Lower leg skin (tissue), 4 donors: ENCODE measurements at places on chromosomes 1 and 21. TPM values are rescaled to one million over a fixed set of nuclear protein-coding genes. Genes with fewer than 3 reads are reported as not detected.

- DNase-seq, result no peak
These were observed 238.2 kb upstream of the SGIP1 start for GRCh38 chr1:66295803-66296202.

- DNase-seq, result no peak
These were observed 365.4 kb downstream of the LTN1 start for GRCh38 chr21:28627261-28627660.

The CTSK gene
- 107 TPM for total RNA-seq

The MCOLN3 gene
- 4.2 TPM for total RNA-seq

DNA sequence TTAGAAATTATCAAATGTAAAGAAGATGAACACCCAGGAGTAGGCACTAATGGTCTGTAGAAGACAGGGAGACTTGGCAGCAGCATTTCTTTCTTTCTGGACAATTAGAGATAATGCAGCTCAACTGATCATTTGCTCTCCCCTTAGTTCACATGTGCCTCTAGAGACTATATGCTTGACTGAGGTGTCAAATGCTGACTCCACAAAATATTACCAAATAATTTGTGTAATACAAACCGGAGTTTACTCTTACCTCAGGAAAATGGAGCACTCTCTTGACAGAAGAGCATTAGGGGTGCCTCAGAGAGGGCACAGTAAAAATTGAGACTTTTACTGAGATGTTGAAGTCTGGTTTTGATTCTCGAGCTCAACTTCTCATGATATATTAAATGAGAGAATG, 131.8 kb downstream of the ATP6V1G3 start:
- no peak for DNase-seq

DNA sequence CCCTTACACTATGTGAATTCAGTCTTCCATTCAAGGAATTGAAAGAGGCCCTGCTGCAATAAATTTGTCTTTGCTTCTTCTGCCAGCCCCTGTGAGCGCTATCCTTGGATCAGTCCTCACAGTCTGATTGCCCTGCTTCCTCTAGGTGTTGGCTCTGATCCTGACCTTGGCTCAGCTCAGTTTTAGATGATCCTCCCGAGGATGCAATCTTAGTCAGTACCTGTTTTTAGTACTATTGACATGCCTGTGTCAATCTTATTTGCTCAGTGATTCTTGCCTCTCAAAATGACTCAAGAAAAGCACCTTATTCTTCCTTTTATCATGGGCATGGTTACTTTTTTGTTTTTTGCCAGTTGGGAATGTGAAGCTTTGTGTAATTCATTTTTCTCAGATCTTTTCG, 101.4 kb upstream of the KCNK1 start:
- DNase-seq, result no peak

- DNase-seq, result no peak
These were observed 37.9 kb upstream of the PTPRF start for GRCh38 chr1:43492826-43493225.

DNA sequence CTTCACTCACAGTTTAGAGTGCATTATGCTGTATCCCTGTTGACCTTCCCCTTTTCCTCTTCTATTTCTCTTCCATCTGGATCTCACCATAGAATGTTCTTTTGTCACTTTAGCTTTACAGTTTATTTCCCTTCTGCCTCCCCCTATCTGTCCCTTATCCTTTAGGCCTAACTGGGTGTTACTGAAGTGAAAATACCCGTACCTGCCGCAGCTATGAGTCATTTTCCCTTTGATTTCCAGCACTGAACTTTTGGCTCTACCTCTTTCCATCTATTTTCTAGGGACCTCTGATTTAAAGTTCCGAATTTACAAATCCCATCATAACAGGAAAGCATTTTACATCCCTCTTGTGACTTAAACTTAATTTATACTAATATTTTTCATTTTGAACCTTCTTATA, 19.7 kb downstream of the ITSN1 start:
- DNase-seq, result no peak

DNA sequence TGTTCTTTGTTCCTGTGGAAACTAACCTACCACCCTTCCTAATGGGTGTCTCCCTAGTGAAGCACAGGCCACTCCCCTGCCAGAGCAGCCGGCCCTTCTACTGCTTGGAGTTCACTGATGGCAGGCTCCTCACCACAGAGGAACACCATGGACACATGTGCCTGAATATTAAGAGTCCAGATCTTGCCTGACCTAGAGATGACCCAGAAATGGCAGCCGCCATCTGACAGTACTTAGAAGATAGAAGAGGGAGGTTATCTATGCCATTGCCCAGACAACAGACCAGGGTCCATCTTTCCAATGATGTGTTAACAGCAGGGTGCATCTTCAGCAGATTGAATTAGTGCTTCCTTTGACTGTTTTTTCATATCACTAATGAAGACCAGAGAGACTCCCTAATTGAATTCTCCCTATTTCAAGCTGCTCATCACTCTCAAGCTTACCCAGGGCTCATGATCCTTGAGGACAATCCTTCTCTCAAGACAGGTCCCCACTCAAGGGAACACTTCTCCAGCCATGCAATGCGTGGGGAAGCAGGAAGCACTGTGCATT, 59.8 kb downstream of the PLEKHA6 start:
- DNase-seq, result no peak

GRCh38 chr21:31732597-31733550, 956 bp upstream of the SCAF4 start:
- no peak for DNase-seq

The OR2M3 gene
- total RNA-seq, result not detected

DNA sequence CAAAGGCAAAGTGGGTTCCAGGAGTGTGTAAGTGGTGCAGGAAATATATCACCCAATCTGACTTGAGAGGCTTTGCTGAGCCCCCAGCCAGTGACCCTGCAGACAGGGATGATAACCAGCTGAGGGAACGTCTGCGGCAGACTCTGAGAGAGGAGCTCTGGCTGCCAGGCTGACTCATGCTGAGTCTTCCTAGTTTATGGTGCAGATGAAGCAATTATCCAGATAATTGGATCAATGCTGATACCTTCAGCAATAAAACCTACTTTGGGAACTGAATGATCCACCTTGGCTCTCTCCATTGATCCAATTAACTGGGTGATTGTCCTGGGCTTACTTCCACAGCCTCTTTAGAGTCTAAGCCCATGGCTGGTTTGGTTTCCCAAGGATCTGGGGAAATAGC, 7.3 kb downstream of the C8B start:
- no peak for DNase-seq

The KRTAP13-2 gene
- total RNA-seq, result not detected

The DDOST gene
- 86.4 TPM for total RNA-seq

DNA sequence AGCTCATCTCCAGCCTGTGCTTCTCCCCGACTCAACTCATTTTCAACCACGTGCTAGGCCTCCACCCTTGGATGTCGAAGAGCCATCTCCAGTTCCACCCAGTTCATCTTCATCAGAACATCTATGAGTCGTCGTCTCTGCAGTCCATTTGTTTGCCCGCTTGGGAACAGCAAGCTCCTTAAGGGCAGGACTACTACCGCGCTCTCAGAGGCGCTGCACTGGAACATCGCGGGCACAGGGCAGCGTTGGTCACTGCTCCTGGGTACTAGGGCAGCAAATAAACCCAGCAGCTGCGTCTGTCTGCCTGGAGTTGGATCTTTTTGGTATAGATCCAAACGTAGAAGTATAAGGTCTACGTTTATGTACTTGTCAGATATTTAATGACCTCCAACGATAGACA, 478 bp upstream of the PRDM2 start:
- no peak for DNase-seq

GRCh38 chr1:99829269-99829668, 20.9 kb upstream of the AGL start:
- DNase-seq, result no peak

The GPR161 gene
- 5.9 TPM for total RNA-seq

The DISP3 gene
- total RNA-seq, result not detected

DNA sequence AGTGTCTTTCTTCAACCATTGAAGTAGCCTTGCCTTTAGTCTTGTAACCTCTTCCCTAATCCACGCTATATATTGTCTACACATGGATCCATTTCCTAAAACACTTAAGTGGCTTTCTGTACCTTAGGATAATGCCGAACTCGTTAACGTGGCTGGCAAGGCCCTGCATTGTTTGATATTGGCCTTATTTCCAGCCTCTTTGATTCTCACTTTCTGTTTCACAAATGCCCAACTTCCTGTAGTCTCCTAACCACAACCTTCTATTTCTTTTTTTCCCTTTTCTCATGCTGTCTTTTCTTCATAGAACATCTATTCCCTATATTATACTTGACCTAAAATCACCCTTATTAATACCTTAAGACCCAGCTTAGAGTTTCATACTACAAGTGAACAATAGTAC, 536.0 kb downstream of the LMO4 start:
- no peak for DNase-seq

DNA sequence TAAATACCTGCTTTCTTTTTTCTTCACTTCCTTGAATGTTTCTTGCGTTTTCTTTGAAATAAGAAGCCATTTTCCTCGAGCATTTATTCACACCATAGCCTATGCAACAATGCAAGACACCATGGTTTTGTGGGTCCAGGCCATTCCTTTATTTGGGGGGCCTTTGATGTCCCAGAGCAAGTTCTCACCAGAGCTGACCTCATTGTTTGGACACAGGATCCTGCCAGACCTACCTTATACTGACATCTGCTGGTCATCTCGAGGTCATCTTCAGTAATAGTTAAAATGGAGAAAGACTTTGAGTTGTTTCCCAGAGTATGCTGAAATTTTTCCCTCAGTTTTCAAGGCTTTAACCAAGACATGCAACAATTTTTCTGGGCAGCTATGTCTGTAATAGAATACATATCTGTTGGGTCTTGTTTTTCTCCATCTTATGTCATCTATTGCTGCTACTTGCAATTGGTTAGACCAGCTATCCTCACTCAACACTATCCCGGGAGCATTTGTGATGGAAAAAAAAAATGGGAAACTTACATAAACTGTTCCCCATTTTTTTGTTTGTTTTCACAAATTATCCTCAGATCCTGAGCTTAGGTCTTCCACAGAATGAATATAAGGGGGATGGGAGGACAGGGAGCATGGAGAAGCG, 34.0 kb upstream of the BACE2 start:
- no peak for DNase-seq

The SEMA6C gene
- 9.7 TPM for total RNA-seq

The UROD gene
- 58.8 TPM for total RNA-seq

The FCRL3 gene
- total RNA-seq, result not detected

DNA sequence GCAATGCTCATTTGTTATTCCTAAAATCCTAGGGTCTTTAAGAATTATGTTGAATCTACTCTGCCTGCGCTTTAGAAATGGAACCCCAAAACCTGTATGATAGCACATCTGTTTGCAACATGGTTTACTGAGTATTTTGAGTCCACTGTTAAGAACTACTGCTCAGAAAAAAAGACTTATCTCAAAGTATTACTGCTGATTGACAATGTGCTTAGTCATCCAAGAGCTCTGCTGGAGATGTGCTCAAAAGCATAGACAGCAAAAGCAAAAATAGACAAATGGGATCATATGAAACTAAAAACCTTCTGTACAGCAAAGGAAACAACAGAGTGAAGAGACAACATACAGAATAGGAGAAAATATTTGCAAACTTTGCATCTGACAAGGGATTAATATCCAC, 107.0 kb downstream of the CTH start:
- DNase-seq, result no peak

GRCh38 chr1:76254104-76255030, 179.8 kb downstream of the ST6GALNAC3 start:
- no peak for DNase-seq

- DNase-seq, result no peak
These were observed 367.1 kb upstream of the ESRRG start for GRCh38 chr1:217090060-217090911.

DNA sequence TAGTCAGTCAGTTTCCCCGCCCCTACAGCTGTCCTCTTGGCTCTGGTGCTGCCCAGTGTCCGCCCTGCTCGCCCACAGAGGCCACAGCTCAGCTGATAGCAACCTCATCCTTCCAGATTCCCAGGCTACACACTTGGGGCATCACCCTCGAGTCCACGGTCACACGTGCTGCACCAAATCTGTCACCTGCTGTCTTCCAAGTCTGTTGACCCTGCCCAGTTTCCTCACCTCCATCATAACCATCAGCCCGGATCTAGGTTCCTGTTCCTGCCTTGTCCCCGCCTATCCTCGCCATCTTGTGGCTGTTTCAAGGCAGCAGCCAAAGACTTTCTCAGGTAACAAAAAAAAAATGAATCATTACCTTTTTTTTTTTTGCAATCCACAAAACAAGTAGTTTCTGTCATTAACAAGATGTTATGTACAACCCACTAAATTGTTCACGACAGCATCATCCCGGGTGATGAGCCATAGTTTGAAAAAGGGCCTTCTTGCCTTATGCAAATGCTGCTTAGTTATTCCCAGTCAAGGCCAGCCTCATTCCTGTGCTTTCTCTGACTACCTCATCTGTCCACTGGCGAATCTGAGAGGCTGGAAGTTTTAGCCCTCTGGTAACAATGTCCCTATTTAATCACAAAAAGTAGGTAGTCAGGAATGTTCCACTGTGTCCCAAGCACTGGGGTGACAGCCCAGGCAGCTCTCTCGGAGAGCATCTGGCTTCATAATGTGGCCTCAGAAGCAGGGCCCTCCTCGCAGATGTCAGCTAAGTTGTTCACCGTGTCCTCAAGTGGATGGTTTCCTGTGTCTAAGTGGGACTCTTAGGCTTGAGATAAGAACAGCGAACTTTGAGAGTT, 4.9 kb upstream of the MIIP start:
- no peak for DNase-seq

The PADI4 gene
- 0.51 TPM for total RNA-seq

DNA sequence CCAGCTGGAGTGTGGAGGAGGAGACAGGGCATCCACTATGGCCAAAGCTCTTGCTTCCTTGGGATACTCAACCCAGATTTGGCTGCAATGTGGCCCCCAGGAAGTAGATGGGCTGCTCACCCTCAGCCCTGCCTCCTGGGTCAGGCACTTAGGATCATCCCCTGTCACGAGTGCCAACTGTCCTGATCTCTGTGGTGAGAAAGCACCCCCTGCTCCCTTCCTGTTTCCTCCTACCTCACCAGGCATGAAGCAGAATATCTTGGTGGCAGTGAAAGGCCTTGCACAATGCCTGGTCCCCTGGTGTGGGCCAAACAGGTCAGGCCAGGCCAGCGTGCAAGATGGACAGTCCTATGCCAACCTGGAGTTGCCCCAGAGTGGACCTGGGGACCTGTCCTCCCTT, 211.7 kb downstream of the GRIK3 start:
- DNase-seq, result no peak

- no peak for DNase-seq
These were observed 35.9 kb downstream of the ITPKB start for GRCh38 chr1:226702957-226703831.

DNA sequence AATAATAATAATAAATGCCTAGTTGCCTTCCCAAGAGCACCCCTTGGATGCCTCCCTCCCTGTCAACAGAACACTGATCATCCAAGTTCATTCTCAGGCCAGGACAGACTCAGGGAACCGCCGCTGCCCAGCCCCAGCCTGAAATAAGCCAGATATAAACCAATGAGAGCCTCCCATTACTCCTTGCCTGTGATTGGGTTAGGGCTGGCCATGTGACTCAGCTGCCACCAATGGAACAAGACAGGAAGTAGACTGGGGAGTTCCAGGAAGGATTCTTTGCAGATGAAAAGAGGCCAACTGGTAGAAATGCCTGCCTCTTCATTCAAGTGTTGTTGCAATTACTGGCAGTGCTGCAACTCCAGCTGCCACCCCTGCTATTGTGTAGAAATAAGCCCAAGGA, 146.4 kb upstream of the TIAM1 start:
- DNase-seq, result no peak

The PTPN7 gene
- 2.1 TPM for total RNA-seq

The ESPN gene
- 29.0 TPM for total RNA-seq

- no peak for DNase-seq
These were observed 105.3 kb upstream of the SLC45A1 start for GRCh38 chr1:8212580-8213031.
